ENCODE measurements at places on chromosomes 3 and 15.

GRCh38 chr15:61653110-61653509, 407.1 kb downstream of the VPS13C start:
- DNase-seq = peak; percentile 79

DNA sequence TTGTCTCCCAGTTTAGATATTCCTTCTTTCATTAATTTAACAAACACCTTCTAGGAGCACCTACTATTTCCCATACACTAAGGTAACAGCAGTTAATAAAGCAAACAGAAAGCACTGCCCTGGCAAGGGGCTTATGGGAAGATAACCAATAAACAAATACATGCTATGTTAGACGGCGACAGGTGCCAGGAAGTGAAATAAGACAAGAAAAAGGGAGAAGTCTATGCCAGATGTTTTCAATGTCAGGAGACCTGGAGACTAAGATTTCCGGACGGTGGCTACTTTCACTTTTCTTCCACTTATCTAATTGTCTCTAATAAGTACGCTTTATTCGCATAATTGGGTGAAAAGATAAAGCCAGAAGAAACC, 32.5 kb upstream of the ZNF445 start:
- no peak for DNase-seq

GRCh38 chr15:26023231-26023630, 160.1 kb upstream of the ATP10A start:
- no peak for DNase-seq

DNA sequence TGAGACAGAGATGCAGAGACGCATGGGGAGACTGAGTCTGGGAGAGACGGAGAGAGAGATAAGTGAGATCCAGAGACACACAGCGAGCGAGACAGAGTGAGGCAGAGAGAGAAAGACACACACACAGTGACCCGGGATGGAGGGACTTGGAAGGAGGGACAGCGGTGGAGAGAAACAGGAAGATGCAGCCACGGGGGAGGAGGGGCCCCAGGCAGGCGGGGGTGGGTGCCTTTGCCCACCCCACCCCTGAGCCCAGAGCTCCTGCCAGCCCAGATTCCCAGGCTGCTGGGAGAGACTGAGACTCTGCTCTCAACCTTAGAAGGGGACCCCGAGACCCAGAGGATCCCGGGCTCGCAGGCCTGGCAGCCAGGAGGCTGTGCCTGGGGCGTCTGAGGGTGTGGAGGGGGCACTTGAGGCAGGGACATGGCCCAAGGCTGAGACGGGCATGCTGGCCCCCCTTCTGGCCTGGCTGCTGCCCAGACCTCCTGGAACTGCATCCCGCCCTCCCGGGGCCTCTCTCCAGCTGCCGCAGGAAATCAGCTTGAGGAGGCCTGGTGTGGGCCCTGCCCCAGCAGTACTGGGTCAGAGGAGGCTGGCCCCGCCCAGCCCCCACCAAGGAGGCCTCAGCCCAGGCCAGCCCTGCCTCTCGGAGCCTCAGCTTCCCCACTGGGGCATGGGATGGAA, 18.1 kb downstream of the H1-8 start:
- peak; percentile 97 for DNase-seq

- DNase-seq = no peak
Observed at GRCh38 chr3:33174711-33175414, 43.7 kb downstream of the SUSD5 start.

DNA sequence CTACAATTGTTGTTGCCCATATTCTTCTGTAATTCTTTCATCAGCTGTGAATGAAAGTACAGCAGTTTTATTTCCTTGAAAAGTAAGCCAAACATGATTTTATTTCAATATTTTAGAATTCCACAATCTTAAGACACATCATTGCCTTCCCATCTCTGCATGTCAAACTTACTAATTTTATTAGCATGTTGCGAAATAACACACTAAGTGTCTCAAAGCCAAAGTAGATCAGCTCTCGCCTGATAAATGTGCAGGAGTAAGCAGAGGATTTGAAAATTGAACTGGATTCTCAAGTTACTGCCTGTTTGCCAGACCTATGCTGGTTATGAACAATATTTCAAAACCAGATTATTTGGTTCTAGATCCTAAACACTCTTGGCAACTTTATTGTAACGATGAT, 25.7 kb downstream of the TGFBR2 start:
- no peak for DNase-seq

GRCh38 chr3:10389339-10389738, 68.4 kb upstream of the SEC13 start:
- DNase-seq = no peak

DNA sequence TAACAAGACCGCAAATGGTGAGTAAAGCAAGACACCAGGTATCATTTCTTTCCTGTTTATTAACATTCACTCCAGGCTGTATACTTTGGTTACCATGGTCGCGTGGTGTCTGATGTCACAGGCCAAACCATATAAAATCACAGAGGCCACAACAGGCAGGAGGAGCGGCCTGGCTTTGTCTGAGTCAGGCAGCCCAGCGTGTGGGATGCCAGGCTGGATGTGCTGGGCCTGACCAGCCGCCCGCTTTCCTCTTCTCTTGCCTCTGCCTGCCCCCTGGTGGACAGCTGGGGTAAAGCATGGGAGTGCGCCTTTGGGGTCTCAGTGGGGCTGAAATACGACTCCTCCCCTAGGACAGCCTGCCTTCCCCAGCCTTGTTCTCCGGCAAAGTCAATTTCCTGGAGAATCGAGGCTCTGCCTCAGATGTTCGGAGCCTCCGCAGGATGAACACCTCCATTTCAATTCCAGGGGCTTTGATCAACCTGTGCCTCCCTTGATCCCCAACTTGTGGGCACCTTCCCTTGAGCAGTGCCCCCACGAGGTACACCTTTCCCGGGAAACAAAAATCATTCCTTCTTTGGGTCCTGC, 78.2 kb downstream of the CCNL1 start:
- peak; percentile 96 for DNase-seq

- no peak for DNase-seq
Observed at GRCh38 chr3:60308808-60309207, 942.4 kb downstream of the FHIT start.

DNA sequence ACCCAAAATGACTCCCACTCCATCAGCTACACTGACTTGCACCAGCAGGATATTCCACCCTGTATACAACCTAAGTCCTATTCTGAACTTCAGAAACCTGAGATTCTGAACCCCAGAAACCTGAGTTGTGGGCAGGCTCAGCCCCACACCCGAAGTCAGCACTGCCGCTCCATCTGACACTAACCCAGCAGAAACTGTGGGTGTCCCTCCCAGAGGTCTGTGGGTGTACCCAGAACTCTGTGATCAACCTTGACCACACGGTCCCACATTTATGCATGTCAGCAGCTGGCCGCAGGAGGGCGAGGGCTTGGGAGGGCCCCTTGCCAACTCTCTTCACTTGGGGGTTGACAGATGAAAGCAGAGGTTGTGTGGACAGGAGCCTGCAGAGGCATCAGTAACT, 9.3 kb downstream of the OXTR start:
- no peak for DNase-seq

GRCh38 chr3:122094125-122094524, 39.0 kb downstream of the CD86 start:
- no peak for DNase-seq

GRCh38 chr3:19886404-19886803, 47.6 kb downstream of the EFHB start:
- no peak for DNase-seq

- no peak for DNase-seq
Observed at GRCh38 chr3:33331414-33331813, 54.2 kb downstream of the FBXL2 start.

- DNase-seq = no peak
Observed at GRCh38 chr3:131306242-131306641, 75.3 kb upstream of the NUDT16 start.

- DNase-seq = no peak
Observed at GRCh38 chr3:171535799-171536198, 75.6 kb upstream of the TNIK start.

DNA sequence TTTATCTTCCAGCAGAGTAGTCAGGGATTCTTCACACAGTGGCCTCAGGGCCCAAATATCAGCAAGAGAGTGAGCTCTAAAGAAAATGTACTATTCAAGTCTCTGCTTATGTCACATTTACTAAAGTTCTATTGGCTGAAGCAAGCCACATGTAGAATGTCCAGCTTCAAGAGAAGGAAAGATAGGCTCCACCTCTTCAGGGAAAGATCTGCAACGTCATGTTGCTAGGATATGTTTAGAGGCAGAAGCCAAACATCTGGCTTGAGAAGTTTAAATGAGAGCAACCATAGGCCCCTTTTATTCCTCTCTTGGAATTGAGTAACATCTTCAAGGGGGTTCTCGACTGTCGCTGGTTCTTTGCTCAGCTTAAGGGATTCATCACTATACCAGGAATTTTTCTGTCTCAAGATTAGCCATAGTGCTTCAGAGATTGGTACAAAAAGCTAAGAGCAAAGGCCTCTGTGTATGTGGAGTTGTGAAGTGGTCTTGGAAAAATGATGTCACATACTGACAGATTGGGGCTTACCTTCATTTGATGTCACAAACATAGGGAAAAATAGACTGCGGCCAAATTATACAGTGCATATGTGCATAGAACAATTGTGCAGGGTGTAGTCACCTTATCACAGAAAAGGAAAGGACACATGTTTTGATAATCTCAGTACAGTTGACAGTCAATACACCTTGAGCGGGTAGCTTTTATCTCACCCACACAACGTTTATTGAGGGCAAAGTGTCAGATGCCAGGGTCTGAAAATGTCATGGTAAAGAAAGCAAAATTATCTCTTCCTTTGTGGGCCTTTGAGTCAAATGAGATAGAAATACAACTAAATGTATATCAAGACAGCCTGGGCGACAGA, 11.3 kb upstream of the THRB start:
- no peak for DNase-seq

GRCh38 chr3:159620873-159621272, 367.8 kb upstream of the IL12A start:
- DNase-seq = no peak

DNA sequence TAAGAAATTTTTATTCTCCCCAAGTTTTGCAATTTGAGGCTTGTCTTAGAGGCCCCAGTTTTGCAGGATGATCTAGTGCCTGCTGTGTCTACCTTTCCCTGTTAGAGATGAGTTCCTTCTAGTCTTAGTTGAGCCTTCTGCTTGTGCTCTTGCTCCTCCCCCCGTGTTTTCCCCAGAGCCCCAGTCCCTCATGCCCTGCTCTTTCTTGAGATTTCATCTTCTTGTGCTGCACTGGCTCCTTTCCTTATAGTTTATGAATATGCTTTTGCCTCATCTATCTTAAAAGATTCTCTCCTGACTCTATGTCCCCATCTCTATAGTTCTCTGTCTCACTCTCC, 4.7 kb downstream of the GAP43 start:
- no peak for DNase-seq

GRCh38 chr3:190728574-190729246, 133.8 kb downstream of the GMNC start:
- DNase-seq = no peak

DNA sequence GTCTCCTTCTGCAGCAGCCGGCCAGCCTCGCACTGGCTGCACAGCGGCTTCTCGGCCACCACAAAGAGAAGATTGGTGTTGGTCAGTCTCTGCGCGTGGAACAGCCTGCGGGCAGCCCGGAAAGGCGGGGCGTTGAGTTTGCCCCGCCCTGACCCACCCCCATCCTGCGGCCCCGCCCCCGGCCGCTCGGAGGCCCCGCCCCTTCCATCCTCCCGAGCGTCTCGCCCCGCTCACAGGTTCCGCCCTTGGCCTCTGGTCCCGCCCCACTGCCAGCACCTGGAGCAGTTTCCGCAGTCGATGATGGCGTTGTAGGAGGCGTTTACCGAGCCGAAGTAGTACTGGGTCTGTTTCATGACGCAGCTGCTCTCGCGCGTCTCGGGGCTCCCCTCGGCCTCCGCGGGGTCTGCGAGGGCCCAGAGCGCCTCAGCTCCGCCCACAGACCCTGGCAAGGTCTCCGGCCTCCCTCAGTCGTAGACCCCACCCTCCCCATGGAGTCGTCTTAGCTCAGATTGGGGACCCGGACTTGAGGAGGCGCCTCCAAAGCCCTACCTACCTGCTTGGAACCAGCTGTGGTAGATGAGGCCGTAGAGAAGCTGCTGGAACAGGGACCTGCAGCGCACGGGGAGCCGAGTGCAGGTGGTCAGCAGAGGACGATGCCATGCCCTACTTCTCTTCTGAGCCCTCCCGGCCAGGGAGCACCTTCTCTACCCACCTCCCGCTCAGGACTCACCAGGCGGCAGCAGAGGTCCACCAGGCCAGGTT, 5.9 kb upstream of the TMEM115 start:
- peak; percentile 93 for DNase-seq

GRCh38 chr15:60301024-60301423, 96.8 kb downstream of the ANXA2 start:
- no peak for DNase-seq

- DNase-seq = no peak
Observed at GRCh38 chr3:78255403-78255802, 1215.5 kb downstream of the ROBO2 start.

DNA sequence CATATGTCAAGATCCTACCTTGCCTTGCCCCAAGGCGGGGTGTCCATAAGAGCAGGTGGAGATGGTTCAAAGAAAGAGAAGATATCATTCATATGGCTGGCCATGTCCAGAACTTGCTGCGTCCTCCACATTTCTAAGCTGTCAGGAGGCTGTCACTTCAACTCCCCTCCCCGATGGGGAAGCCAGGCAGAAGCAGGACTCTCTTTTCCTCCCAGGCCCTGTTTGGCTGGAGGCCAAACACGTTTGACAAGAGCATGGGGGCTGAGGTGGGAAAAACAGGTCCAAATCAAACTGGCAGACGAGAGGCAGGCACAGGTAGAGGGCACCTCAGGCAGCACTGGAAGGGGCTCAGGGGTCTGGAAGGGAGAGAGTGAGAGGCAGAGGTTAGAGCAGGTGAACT, 37.7 kb downstream of the MESD start:
- no peak for DNase-seq

- no peak for DNase-seq
Observed at GRCh38 chr3:156586905-156587759, 32.2 kb upstream of the SSR3 start.

DNA sequence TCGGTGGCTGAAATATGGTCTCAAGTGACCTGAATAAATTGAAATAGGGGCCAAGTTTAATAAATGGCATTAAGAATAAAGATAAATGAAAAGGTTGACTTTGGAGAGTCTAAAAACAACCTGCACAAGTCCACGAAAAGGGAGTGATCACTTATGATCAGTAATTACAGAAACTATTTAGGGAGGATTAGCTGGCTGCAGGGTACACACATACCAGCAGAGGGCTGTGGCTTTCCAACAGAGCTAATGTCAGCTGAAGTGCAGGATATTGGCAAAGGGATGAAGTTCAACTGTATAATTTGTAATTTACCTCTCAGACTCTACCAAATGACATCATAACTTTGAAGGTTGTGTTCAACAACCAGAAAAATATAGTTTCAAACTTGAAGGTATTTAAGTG, 86.8 kb downstream of the SYNPR start:
- no peak for DNase-seq

Data from right cardiac atrium (tissue), 5 donors.